ENCODE measurements at places on chromosomes 13 and 19.

DNA sequence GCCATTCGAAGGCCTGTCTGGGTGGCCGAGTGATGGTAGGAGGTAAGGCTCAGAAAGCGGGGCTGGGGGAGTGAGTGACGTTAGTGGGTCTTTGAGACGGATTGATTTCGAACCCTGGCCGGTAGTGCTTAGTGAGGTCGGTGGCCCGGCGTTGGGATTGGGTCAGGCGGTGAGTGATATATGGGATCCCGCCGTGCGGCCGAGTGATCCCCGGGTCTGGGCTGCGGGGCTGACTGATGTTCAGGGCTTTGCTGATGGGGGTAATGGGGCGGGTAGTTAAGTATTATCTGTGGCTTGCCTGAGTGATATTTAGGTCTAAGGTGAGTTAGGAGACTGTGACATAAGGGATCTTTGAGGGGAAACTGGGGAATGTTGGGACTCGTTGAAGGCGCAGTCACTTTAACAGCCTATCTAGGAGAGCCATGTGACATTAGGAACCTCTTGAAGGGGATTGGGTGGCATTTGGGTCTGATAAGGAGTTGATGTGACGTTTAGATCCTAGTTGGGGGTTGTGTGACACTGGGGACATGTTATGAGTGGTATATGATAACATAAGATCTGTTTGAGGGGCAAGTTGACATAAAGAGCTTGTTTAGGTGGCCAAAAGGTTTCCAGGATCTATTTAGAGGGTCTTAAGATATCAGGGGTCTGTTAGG lies 543 bp downstream of the PSMC4 start:
- no peak for DNase-seq

GRCh38 chr19:7337380-7338194 lies 11.2 kb upstream of the ARHGEF18 start:
- no peak for DNase-seq

DNA sequence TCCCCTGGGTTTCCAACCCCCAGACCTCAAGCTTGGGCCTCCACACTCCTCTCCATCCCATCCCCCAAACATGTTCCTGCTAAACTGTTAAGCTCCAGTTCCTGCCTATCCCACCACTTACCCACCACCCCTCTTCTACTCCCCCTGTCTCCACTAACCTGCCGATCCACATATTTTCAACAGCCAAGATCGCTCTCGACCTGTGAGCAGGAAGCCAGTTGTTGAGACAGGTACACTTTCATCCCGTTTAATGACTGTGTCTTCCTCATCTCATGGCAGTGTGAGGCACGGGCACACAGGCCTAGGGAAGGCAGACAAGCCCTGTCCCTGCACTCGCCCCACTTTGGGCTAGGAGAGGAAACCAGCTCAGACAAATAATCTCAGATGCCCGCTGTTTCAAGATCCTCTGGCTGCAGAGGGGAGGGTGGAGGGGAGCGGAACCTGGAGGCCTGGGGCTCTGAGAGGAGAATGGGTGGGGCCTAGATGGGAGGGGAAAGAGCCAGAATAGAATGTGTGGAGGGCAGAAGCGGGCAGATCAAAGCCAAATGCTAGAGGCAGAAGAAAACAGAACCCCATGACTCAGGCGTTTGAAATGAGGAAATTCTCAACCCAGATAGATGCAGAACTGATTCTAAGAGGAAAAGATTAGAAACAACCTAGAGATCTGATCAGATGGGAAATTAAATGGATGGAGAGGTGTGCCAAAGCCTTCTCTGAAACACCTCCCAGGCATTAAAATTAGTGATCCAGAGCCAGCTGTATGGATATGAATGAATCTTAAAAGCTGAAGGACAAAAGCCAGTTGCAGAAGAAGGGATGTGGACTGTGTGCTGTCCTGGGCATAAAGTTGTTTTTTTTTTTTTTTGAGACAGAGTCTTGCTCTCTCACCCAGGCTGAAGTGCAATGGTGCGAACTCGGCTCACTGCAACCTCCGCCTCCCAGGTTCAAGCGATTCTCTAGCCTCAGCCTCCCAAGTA lies 16.9 kb upstream of the CYP2S1 start:
- peak; percentile 8 for DNase-seq

GRCh38 chr13:50130123-50130946 lies 115.1 kb downstream of the KCNRG start:
- DNase-seq, result no peak

DNA sequence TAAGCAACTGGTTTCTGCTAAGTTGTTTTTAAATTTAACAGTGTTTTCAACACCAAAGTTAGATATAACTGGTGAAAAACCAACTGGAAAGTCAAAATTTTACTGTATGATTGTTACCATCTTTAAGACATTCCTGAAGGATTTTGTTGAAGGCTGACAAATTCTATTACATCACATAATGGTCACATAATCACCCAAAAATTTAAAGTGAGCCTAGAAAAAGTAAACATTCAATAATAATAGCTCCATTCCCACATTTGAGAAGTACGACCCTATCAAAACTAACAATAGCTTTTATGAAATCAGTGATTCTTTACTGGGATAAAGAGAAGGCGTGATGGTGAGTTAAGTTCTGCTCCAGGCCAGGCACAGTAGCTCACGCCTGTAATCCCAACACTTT lies 51.6 kb downstream of the USP12 start:
- DNase-seq, result no peak

- DNase-seq, result no peak
These were observed 511.7 kb downstream of the SLITRK6 start for GRCh38 chr13:85287528-85287927.

DNA sequence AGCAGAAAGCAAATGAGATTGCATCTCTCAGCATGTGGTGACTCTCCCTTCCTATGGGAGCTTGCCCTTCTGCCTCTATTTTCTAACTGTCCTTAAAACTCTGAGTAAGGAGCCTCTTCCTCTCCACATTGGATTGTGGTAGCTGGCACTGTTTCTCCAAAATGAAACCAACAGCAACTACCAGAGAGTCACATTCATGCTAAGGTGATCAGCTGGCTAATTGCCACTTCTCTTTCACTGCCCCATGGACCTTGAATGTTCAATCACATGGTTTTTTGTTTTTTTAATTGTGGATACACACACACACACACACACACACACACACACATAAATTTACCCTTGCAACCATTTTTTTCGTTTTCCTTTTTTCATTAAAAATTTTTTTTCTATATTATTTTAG lies 154.7 kb upstream of the TSC22D1 start:
- DNase-seq, result no peak

- no peak for DNase-seq
These were observed 6.8 kb downstream of the HSPH1 start for GRCh38 chr13:31154939-31155338.

All from T follicular helper cell (primary cell).